ENCODE measurements at places on chromosomes 11 and 22.

- no peak for DNase-seq
Measured at GRCh38 chr22:28942333-28942732, 59.0 kb downstream of the ZNRF3 start.

- no peak for DNase-seq
Measured at GRCh38 chr11:126207896-126208295, 3.6 kb downstream of the RPUSD4 start.

- no peak for DNase-seq
Measured at GRCh38 chr11:76248210-76248609, 41.9 kb upstream of the WNT11 start.

DNA sequence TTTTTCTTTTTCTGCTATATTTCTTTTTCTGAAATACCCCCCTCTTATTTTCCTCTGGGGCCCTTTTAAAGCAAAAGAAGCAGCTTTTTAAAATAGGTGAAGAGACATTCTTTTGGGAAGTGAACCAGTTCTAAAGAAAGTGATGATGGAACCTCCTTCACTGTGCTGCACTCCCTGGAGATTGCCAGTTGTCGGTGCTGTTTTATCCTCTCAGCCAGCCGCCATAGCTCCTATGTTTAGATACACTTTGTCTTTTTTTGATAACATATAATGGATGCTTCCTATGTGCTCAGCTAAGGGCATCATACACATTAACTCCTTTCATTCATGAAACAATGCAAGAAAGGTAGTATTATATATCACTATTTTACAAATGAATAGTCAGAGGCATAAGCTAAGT, 14.0 kb downstream of the CFAP300 start:
- DNase-seq, result no peak

- no peak for DNase-seq
Measured at GRCh38 chr11:91407842-91408241, 816.8 kb upstream of the FAT3 start.

GRCh38 chr11:60377401-60378136, 763 bp upstream of the MS4A7 start:
- DNase-seq, result no peak

DNA sequence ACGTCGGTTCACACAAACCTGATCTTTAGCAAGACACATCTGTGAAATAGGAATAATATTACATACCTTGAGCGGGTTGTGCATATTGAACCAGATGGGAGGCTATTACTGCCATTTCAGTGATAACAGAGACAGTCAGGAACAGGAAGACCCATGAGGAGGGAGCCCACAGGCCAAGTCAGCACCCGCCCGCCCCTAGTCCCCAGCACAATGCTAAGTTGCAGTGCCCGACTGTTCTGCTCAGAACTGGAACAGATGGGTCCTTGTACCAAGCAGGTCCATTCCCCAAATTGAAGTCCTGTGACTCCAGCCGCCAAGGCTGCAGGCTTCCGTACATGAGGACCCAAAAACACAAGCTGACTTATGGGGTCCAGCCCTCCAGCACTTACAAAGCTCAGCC, 9.3 kb downstream of the CXCR5 start:
- DNase-seq, result no peak

GRCh38 chr11:76759092-76759491, 24.1 kb upstream of the TSKU start:
- DNase-seq, result no peak

DNA sequence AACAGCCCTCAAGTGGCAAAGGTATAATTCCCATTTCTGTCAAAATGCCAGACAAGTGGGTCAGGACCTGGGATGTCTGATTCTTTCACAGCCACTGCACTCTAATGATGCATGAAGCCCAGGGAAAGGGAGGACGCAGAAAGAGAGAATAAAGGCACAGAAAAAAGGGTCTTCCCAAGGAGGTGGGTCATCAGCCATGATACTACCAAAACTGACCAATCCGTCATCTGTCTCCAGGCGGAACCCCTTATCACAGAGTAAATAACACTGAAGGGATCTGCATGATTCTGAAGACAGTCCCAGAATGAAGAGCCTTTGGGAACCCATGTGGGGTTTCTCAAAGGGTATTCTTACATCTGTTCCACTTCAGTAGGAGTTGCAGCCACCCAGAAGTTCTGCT, 73.8 kb upstream of the OPCML start:
- DNase-seq, result no peak

DNA sequence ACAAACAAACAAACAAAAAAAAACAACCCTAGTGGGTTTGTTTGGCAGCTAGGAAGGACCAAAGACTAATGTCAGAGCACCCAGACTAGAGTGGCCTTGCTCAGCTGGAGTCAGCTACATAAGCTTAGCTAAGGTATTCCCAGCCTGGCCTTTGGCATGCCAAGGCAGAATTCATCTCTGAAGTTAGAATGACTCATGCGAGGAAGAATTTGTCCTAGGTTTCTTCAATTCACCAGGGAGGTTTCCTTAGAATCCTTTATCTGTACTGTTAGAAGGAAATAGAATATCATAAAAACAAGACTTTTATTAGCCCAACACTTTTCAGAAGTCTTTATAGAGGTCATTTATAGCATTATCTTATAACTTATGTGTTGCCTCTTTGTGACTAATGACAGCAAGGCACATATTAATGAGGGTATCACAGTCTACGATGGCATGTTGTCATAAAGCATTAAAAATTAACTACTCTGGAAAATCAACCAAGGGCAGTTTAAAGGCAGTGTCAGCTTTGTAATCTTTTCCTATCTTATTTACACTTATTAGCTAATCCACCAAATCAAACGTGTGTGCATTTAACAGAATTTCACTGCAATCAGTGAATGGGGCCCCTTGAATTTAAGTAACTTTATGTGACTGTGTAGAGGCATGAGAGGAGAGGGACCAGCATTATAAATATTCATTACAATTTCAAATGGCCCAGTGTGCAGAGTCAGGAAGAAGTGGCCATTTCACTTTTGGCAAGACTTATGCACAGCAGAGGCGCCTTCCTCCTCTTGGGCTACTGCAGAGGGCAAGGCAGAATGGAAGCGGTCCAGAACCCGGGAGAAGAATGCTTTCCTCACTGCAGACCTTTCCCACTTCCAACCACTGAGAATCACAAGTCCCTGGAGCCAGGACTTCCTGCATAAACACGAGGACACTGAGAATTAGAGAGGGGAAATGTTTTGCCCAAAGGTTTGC, 36.3 kb downstream of the SLC5A1 start:
- no peak for DNase-seq

DNA sequence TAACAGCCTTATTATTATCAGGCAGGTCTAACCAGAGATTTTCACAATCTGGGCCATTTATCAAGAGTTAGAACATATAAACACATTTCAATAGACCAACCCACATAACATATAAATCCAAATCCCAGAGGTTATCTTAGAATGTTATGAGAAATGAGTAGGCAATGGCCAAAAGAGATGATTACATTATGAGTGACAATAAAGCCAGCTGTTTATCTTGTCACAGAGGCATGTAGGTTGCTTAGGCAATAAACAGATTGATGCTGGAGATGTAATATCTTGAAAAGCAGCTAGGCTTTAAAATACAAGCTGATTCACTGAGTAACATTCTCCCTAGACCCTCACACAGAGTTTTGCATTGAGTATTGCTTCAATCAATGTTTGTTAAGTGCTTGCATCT, 148.5 kb upstream of the SESN3 start:
- no peak for DNase-seq

DNA sequence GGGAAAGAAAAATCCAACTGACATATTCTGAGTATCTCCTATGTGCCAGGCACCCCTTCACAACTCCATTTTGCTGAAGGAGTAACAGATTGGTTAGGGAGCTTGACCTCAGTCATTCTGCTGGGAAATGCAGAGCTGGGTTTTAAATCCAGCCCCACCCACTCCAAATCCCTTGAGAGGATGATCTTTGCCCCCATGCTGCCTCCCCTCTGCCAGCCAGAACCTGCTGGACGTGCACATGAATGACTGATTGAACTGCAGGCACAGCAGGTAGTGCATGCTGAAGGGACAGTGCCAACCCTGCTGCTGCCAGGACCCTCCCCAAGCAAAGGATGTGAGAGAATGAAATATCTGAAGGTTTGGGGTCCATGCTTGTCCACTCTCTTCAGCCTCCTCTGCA, 340.9 kb downstream of the BUD13 start:
- no peak for DNase-seq

- DNase-seq, result no peak
Measured at GRCh38 chr22:20980938-20981722, 967 bp upstream of the LZTR1 start.

- DNase-seq, result peak; percentile 84
Measured at GRCh38 chr11:12189543-12190235, 79.3 kb downstream of the MICAL2 start.

DNA sequence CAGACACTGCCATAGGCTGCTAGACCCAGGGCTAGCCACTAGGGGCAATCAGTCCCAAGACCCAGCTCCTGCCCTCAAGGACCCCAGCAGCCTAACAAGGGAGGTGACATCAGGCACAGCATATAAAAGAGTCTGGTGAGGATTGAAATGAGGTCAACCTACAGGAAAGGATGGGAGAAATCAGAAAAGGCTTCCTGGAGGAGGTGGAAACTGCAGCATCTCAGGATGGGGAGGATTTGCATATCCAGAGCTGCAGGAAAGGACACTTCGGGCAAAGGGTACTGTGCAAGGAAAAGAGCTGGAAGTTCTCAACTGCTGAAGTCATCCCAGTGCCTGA, 2.9 kb upstream of the ARFGAP2 start:
- peak; percentile 60 for DNase-seq

DNA sequence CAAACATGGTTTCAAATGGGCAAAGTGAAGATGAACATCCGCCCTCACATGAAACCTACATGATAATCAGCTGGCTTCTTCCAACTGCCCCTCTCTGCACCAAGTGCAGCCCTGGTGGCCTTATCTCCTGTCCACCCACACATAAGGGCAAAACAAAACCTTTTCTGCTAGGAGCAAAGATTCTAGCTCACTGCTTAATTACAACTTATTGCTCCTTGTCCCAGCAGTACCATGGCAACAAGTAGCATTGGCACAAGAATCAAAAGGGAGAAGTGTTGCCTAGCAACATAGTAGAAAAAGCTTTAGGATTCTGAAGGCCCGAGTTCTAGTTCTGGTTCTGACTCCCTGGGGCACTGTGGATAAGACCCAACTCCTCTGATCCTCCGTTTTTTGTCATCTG, 68.7 kb upstream of the BMAL1 start:
- DNase-seq, result no peak
